A549 (cell line): ENCODE measurements at places on chromosomes 7 and 10.

- no peak for DNase-seq
Measured at GRCh38 chr7:136807598-136807997, 60.9 kb upstream of the CHRM2 start.

- peak; percentile 83 for DNase-seq
Measured at GRCh38 chr7:19404912-19405329, 259.7 kb upstream of the FERD3L start.

- DNase-seq, result no peak
Measured at GRCh38 chr7:46169384-46169755, 248.3 kb upstream of the IGFBP3 start.

GRCh38 chr10:102752266-102752930 is 8.7 kb downstream of the WBP1L start:
- no peak for DNase-seq

DNA sequence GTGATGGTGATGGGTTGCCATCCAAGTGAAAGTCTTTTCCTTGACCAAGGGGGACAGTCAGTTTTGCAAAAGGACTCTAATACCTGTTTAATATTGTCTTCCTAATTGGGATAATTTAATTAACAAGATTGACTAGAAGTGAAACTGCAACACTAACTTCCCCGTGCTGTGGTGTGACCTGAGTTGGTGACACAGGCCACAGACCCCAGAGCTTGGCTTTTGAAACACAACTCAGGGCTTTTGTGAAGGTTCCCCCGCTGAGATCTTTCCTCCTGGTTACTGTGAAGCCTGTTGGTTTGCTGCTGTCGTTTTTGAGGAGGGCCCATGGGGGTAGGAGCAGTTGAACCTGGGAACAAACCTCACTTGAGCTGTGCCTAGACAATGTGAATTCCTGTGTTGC is 6.9 kb downstream of the PPIF start:
- DNase-seq, result no peak

DNA sequence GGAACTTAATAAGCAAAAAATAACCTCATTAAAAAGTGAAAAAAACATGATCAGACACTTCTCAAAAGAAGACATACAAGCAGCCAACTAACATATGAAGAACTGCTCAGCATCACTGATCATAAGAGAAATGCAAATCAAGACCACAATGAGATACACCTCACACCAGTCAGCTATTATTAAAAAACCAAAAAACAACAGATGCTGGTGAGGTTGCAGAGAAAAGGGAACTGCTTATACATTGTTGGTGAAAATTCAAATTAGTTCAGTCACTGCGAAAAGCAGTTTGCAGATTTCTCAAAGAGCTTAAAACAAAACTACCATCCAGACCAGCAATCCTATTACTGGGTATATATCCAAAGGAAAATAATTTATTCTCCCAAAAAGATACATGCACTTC is 513.3 kb downstream of the MDFIC start:
- DNase-seq, result no peak

DNA sequence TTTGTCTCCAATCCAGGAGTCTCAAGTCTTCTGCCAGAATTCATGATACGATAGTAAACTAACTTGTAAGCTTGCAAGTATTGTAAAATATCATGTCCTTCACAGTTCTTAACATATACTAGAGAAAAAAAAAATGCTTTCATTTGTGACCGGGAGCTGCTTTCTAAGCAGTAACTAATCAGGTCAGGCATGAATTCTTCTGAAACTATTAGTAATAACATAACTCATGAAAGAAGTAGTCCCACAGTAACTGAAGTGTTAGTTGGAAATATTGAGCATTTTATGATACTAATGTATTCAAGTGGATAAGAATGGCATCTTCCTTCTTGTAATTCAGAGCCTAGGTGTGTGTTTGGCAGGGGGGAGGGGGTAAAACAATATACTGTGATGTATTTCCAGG is 665.6 kb downstream of the DNAJB9 start:
- no peak for DNase-seq

DNA sequence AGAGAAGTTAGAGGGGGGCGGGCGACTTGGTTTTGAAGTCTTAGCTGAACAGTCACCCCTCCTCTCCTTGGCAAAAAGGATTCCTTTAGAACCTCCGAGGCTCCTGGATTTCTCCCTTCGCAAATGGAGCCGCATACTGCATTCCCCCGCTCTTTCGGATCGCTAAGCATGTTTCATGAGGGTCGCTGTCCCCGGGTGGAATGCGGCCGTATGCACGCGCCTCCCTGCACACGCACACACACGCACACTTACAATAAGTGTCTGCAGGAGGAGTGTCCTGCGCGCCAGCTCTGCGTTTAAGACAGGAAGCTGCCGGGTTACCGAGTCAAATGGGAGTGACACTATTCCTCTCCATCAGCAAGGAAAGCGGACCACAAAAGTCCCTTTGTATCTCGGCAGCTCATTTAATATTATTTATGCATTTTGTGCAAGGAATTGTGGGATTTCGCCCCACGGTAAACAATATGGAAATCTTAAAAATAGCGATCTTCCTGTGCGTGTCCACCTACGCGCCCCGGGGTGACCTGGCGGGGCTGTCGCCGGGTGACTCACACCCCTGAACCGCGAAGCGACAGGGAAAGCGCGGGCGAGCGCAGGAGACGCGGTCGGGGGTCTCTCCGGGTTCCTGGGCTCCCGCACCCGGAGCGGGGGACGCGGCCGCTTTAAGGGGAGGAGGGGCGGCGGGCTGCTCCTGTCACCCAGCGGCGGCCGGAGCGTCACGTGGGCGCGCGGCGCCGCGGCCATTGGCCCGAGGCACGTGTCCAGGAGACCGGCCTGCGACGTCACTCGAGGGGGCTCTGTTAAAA is 988 bp upstream of the EN2 start:
- peak; percentile 85 for DNase-seq

- no peak for DNase-seq
Measured at GRCh38 chr10:29204070-29204800, 84.6 kb upstream of the LYZL1 start.

DNA sequence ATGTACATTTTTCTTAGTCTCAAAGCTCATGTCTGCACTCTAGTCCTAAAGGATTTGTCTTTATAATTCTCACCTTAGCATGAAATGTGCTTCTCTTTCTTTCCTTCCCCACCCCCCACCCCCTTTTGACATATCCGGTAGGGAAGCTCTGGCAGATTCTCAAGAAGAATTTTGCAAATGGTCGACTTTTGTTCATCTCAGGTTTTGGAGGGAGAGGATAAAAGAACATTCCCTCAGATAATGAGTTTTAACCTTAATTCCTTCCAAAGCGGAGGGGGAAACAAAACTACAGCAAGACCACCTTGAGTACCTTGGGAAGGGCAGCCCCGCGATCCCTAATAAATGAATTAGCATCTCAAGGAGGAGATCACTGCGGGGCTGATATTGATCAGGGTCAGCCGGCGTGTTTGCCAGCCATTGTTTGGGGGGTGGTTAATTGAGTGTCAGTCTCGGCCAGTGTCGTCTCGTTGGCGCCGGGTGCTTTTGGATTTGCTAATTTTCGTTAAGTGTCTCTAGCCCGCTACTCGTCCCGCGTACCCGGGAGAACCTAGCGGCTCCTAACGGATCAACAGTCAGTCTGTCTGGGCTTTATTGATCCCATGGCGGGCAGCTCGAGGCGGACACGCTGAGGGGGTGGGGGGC is 874 bp upstream of the BAMBI start:
- DNase-seq, result no peak

DNA sequence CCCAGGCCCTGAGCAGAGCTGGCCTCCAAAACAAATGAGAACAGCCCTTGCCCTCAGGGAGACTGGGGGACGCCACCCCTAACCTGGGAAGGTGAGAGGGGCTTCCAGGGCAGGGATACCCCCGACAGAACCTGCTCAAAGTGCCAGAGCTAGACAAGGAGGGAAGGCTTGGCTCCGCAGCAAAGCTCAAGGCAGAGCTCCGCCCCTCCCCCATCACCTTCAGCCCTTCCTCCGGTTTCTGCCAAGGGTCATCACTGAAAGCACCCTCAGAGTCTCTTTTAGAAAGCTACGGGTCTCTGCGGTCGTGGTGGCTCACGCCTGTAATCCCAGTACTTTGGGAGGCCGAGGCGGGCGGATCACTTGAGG is 73.4 kb upstream of the CUX1 start:
- no peak for DNase-seq

- DNase-seq, result no peak
Measured at GRCh38 chr10:23114228-23114850, 19.0 kb downstream of the MSRB2 start.
